NCI-H774 (cell line): ENCODE measurements at places on chromosomes 2 and 18.

- no peak for DNase-seq
Observed at GRCh38 chr18:28802546-28802945, 625.6 kb upstream of the CDH2 start.

GRCh38 chr2:71923143-71923525 lies 224.5 kb downstream of the CYP26B1 start:
- no peak for DNase-seq

- no peak for DNase-seq
Observed at GRCh38 chr18:71784777-71785176, 759.4 kb downstream of the CBLN2 start.

GRCh38 chr18:33733376-33733775 lies 155.4 kb downstream of the ASXL3 start:
- DNase-seq: no peak

GRCh38 chr18:24397131-24397693 lies 412 bp downstream of the OSBPL1A start:
- DNase-seq: peak; percentile 58
